ENCODE measurements at places on chromosomes 5 and 9.

DNA sequence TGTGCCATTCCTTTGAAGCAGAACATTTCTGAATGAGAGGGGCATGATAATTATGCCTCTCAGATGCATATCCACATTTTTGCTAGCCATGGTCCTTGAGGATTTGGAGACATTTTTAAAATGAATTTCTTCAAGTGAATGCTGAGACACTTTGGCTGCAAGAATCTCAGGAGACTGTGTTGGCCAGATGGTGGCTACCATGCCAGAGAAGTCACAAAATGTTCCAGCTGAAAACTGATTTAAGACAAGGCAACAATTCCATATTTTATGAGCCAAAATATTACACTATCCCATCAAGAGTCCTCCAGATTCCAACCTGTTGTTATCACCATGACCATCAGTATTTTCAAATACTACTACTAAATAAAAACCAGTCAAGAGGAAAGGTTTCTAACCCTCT lies 859.5 kb upstream of the DMAC1 start:
- DNase-seq, result no peak

DNA sequence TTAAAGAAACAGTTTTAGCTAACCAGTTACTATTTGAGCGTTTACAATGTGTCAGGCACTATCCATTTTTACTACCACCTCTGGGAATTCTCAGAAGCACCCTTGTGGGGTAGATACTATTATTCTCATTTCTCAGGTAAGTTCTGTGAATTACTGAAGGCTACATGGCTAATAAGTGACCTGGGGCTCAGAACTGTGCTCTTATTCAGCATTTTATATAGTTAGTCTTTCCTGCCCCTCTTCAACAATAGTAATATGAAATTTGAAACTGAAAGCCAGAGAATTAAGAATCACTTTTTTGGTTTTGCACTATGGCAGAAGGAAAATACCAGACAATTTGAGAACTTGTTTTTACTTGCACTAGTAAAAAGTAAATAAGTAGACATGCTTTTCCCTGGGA lies 11.8 kb downstream of the ELL2 start:
- peak; percentile 34 for DNase-seq

DNA sequence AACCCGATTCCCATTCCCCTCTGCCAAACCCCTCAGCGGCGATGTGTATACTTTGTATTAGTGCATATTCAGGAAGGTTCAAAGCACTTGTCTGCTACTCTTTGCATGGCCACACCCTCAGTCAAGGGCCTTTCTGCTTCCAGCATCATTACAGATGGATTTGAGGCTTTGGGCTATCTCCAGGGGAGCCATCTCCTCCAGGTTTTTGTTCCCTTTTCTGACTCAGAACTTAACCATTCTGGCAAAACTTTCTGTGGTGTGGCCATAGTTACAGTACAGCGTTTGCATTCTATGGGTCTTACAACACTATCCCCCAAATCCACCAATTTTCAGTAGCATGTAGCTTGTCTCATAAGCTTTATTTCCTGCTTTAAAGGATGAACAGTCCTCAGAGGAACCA lies 36.0 kb upstream of the SVEP1 start:
- no peak for DNase-seq

DNA sequence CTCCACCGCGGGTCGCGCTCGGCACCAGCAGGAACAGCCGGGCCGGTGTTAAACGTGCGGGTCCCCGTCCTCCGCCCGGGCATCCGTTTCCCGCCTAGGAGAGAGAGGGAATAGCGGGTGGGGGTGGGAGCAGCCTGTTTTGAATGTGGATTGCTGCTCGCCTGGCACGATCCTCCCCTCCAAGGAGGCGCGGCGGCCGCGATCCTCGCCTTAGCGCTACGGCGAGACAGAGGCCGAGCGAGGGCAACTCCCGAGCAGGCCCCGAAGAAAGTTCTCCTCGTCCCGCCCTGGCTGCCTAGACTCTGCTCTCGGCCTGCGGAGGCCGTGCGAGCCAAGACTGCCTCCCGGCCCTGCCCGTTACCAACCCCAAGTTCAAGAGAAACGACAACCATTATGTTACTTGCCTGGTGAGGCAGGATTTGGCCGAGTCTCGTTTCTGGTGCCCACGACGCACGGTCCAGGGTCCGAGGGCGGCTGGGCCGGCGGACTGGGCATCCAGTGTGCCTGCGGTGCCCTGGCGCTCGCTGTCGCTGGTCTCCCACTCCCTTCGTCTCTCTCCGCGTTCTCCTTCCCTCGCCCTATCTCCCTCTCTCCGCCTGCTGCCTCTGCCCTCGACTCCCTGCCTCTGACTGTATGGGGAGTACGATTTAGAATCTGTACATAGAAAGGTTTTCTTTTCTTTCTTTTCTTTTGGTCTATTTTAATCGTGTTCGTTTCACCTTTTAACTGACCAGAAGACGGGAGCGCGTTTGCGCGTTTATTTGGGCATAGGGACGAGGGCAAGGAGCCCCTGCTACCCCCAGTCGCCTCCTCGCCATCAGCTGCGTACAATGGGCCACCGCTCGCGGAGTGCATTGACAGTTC lies 724 bp downstream of the NR2F1-AS1 start:
- no peak for DNase-seq
